ENCODE measurements at places on chromosomes 6 and 20. TPM values are rescaled to one million over a fixed set of nuclear protein-coding genes. Genes with fewer than 3 reads are reported as not detected.

The ALDH8A1 gene
- total RNA-seq: 11.0 TPM

DNA sequence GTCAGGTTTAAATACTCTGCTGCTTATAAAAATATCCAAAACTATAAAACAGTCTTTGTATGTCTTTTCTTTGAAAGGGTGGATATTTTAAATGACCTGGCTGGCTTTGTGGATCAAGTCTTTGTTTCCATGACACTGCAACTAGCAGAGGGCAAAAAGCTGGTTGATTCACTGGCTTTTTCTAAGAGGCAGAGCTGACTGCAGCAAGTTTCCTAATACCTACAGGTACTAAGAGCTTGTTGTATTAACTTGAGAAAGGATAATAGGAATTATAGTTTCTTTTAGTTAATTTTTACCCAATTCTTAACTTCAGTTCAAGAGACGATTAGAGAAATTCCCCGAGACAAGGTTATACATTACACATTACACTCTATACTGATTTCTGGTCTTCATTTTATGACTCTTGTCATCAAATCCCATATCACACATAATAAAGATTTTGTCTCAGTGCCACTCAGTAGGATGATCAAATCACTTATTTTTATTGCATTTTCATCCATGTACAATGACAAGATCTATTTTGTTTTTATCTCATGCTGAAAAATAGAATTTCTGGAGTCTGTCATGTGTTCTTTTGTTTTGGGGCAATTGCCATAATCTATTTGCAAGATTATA lies 120.1 kb upstream of the RIMS1 start:
- peak overlapping the region; percentile 13 for H3K27ac ChIP-seq
- H3K27me3 ChIP-seq: no peaks in the 10 kb centered on the region
- H3K4me3 ChIP-seq: no peak overlapping the region
- peak; percentile 15 for DNase-seq
- no peaks in the 10 kb centered on the region for H3K36me3 ChIP-seq

GRCh38 chr6:41639809-41640371 lies 1.6 kb downstream of the MDFI start:
- peak overlapping the region; percentile 89 for H3K4me3 ChIP-seq
- H3K27ac ChIP-seq: peak overlapping the region; percentile 99
- peaks cover 67% of the 10 kb centered on the region for H3K4me1 ChIP-seq

DNA sequence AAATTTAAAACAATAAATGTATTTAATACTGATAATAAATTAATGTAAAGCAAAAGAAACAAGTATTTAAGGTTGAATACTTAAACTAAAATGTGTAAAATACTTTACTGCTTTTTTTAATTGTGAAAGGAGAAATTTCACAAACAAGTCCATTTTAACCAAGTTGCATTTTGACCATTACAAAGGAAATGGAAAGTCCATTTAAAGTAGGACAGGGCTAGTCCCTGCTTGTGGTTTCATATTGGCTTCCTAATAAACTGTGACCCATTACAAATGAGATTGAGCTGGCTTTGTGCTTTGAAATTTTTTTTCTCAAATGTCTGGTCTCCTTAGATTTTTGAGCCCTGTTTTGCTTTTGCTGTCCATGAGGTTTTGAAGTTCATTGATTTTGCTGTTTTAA lies 527.6 kb downstream of the MAFB start:
- H3K27me3 ChIP-seq: peaks cover 2% of the 10 kb centered on the region
- no peaks in the 10 kb centered on the region for H3K4me1 ChIP-seq
- no peak overlapping the region for H3K4me3 ChIP-seq
- no peak for DNase-seq
- H3K36me3 ChIP-seq: no peaks in the 10 kb centered on the region

- no peak for DNase-seq
- no peak overlapping the region for H3K27ac ChIP-seq
- no peaks in the 10 kb centered on the region for H3K4me1 ChIP-seq
- H3K4me3 ChIP-seq: no peak overlapping the region
- H3K27me3 ChIP-seq: no peaks in the 10 kb centered on the region
- no peaks in the 10 kb centered on the region for H3K36me3 ChIP-seq
Measured at GRCh38 chr6:157892363-157892877, 69.4 kb downstream of the SNX9 start.

All from hepatocyte (in vitro differentiated cells).